ENCODE measurements at places on chromosomes 1 and 21.

GRCh38 chr1:235953801-235954200 is 87.1 kb upstream of the LYST start:
- DNase-seq = no peak

- DNase-seq = no peak
Observed at GRCh38 chr1:67840449-67840848, 7.2 kb upstream of the GNG12 start.

DNA sequence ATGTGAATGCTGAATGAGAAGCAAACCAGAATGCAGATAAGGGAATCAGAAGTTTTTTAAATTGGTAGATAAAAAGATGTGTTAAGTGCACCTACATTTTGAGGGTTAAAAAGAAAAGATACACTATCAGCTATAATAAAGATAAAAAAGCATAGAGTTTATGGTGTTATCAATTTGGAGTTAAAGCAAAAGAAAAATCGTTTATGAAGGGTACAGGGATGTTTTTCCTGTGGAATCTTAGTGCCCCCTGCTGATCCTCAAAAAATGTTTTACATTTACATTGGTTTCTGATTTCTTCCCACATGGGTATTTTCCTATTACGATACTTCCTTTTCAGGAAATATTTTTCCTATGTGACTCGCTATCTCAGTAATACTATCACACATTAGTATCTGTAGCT is 293.5 kb downstream of the MRPL39 start:
- DNase-seq = no peak

DNA sequence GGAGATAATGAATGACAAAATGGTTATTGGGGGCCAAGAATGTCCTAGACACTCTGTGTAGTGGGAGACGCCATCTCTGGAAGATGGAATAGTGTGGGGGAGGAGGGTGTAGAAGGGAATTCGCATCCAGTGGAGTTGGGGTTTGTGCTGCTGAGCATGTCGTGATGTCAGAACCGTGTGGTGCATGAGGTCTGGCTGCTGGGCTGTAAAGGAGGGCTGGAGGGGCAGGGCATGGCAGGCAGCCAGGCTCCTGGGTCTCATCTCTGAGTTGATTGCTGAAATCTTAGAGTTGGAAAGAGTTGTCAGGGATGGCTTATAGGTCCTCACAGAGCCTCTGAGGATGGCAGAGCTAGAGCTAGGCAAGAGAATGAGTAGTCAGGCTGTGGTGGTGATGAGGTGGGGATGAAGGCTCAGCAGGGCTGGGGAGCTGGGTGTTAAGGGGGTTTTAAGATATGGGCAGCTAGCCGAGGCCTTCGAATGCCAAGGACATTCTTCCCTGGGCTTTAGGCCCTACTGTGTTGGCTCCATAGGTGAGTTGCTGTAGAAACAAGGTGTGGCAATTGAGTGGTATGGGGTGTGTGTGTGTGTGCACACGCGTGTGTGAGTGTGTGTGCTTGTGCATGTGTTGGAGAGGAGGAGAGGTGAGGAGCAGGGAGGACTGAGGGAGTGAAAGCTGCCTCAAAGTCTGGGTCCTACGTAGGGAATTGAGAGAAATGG is 1.9 kb downstream of the PPFIA4 start:
- DNase-seq = no peak

DNA sequence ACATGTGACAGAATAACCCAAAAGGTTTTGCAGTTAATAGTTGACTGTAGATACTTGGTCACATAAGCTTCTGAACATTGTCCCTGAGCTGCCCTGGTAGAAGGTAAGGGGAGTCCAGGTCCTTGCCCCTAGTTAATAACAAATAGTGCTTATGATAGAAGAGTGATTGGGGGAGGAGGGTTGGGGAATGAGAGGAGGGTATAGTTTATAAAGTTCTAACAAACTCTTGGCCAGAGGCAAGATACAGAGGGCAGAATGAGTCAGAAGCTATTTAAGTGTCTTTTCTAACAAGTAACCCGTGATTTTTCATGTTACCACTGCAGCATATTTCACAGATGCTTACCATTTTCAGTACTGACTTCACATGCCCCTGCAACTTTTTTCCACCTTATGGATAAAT is 26.7 kb upstream of the MYOCOS start:
- no peak for DNase-seq

All from nephron progenitor cell (in vitro differentiated cells).